ENCODE measurements at places on chromosomes 2 and 18. TPM values are rescaled to one million over a fixed set of nuclear protein-coding genes. Genes with fewer than 3 reads are reported as not detected.

The ACVR1C gene
- not detected for total RNA-seq

The CDKL4 gene
- total RNA-seq = not detected

The SYT4 gene
- total RNA-seq = not detected

The TFCP2L1 gene
- total RNA-seq = 0.74 TPM

The MROH2A gene
- 0.10 TPM for total RNA-seq

The FOXI3 gene
- total RNA-seq = not detected

The EXOC6B gene
- total RNA-seq = 8.4 TPM

The RBM44 gene
- total RNA-seq = 0.21 TPM

The GKN2 gene
- 3.5 TPM for total RNA-seq

The DRC1 gene
- 0.22 TPM for total RNA-seq

The ABCG8 gene
- total RNA-seq = not detected

The IL36B gene
- total RNA-seq = 0.13 TPM

The PPP1R1C gene
- total RNA-seq = 1.8 TPM

The SLC4A5 gene
- total RNA-seq = 0.40 TPM

The RSAD2 gene
- total RNA-seq = 0.54 TPM

The SIX3 gene
- total RNA-seq = 0.57 TPM

The C2orf72 gene
- total RNA-seq = 4.5 TPM

The GNLY gene
- total RNA-seq = not detected

The DAW1 gene
- 3.1 TPM for total RNA-seq

The INPP5D gene
- total RNA-seq = 0.49 TPM

The FAM237A gene
- total RNA-seq = not detected

The ECEL1 gene
- 0.37 TPM for total RNA-seq

The ACTG2 gene
- total RNA-seq = 0.16 TPM

The RAD51AP2 gene
- not detected for total RNA-seq

The HOXD11 gene
- 6.1 TPM for total RNA-seq

The FOXD4L1 gene
- total RNA-seq = 0.64 TPM

The TRABD2A gene
- total RNA-seq = 9.9 TPM

The EPHA4 gene
- 0.56 TPM for total RNA-seq

The MALL gene
- total RNA-seq = 130 TPM

The LCT gene
- 0.05 TPM for total RNA-seq

The TP53I3 gene
- total RNA-seq = 177 TPM

The ORC4 gene
- total RNA-seq = 38.3 TPM

The LTBP1 gene
- 15.2 TPM for total RNA-seq

The SLC5A7 gene
- total RNA-seq = not detected

The SPAST gene
- total RNA-seq = 17.9 TPM

The TRIM43 gene
- not detected for total RNA-seq

The CAPN14 gene
- not detected for total RNA-seq

The BCL11A gene
- 0.06 TPM for total RNA-seq

The LRATD1 gene
- 0.03 TPM for total RNA-seq

The CSRNP3 gene
- not detected for total RNA-seq

The IL1RN gene
- total RNA-seq = 0.42 TPM

The PCBP1 gene
- total RNA-seq = 436 TPM

All from A549 treated with CpdA at 1 μM for 4 hours (cell line).